Umbilical cord (tissue), 2 donors: ENCODE measurements at places on chromosomes 4 and X. TPM values are rescaled to one million over a fixed set of nuclear protein-coding genes. Genes with fewer than 3 reads are reported as not detected.

The GUCY1B1 gene
- total RNA-seq, result 53.9 TPM

DNA sequence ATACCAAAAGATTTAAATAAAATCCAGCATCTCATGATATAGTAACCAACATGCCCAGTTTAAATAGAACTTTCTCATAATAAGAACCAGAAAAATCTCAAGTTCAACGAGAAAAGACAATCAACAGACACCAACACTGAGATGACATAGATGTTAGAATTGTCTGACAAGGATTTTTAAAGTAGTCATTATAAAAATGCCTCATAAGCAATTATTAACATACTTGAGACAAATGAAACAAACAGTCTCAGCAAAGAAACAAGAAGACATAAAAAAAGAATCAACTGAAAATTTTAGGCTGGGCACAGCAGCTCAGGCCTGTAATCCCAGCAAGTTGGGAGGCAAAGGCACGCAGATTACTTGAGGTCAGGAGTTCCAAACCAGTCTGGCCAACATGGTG is 118.1 kb downstream of the FGF16 start:
- DNase-seq, result no peak

- DNase-seq, result no peak
These were observed 141.0 kb downstream of the ARX start for GRCh38 chrX:24874604-24875247.

GRCh38 chrX:11888421-11888820 is 130.4 kb downstream of the MSL3 start:
- DNase-seq, result no peak

DNA sequence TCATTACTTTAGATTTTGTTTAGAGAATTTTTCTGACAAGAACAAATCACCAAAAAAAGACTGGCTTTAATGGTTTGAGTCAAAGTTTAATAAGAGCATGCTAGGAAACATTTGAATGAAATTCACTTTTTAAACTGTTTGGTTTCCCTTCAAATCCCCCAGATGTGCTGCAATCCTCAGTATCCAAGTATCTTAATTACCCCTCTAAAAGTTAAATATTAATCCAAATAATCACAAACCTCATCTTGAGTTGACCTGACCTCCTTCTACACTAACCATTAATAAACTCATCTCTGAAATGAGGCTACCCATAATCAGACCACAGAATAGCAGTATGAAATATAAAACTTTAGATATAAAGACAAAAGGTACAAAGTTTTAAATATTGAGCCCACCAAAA is 10.1 kb downstream of the DHX15 start:
- DNase-seq, result no peak

The SLC25A14 gene
- total RNA-seq, result 1.2 TPM

- DNase-seq, result no peak
These were observed 61.9 kb upstream of the ZCCHC13 start for GRCh38 chrX:74242050-74242449.

DNA sequence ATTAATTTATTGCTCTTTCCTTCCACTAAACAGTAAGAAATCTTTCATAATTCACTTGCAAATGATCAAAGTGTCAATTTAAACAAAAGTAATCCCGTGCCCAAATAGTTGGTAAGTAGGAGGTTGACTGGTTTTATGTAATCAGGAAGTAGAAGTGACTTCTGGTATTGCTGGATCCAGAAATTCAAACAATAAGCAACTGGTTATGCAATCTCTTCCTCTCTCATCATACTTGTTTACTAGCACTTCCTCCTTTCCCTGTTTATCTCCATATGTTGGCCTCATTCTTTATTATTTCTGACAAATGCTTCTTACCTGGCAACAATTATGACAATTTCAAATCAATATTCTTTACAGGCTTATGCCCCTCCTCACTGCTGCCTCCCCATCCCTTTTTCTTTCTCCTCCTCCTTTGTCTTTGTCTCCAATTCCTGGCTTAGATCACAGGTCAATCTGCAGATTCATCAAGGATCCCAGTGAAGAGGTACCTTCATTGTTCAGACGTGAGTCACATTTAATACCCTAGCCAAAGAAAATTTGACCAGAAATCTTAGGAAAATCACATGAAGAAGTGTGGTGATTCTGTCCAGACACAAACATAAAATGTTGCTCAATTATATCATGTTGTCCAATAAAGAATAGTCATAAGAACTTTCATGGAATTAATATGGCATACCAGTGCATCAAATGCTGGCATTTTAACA is 323.2 kb upstream of the PCDH7 start:
- DNase-seq, result peak; percentile 22

- no peak for DNase-seq
These were observed 5.0 kb downstream of the FAM114A1 start for GRCh38 chr4:38872620-38873019.

GRCh38 chr4:147786031-147786430 is 54.1 kb downstream of the ARHGAP10 start:
- DNase-seq, result no peak

GRCh38 chrX:30039768-30040167 is 175.6 kb upstream of the MAGEB2 start:
- DNase-seq, result peak; percentile 1

- no peak for DNase-seq
These were observed 377.1 kb upstream of the LCORL start for GRCh38 chr4:18398661-18399060.

GRCh38 chr4:111506706-111507105 is 638.5 kb upstream of the FAM241A start:
- no peak for DNase-seq

DNA sequence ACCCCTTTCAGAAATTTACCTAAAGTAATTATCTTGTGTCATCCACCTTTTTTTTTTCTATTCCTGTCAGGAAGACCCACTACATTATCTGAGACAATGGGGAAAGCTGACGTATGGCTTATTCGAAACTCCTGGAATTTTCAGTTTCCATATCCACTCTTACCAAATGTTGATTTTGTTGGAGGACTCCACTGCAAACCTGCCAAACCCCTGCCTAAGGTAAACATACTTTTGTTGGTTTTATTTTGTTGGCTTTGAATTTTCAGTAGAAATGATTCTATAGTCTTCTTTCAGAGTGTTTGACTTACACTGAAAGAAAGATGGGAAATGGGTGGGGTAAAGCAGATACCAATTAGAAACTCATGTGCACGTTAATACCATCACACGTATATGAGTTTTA is 2.2 kb downstream of the UGT2B7 start:
- DNase-seq, result no peak

The FBXL5 gene
- 265 TPM for total RNA-seq

GRCh38 chr4:6331018-6331417 is 61.4 kb downstream of the WFS1 start:
- DNase-seq, result no peak

DNA sequence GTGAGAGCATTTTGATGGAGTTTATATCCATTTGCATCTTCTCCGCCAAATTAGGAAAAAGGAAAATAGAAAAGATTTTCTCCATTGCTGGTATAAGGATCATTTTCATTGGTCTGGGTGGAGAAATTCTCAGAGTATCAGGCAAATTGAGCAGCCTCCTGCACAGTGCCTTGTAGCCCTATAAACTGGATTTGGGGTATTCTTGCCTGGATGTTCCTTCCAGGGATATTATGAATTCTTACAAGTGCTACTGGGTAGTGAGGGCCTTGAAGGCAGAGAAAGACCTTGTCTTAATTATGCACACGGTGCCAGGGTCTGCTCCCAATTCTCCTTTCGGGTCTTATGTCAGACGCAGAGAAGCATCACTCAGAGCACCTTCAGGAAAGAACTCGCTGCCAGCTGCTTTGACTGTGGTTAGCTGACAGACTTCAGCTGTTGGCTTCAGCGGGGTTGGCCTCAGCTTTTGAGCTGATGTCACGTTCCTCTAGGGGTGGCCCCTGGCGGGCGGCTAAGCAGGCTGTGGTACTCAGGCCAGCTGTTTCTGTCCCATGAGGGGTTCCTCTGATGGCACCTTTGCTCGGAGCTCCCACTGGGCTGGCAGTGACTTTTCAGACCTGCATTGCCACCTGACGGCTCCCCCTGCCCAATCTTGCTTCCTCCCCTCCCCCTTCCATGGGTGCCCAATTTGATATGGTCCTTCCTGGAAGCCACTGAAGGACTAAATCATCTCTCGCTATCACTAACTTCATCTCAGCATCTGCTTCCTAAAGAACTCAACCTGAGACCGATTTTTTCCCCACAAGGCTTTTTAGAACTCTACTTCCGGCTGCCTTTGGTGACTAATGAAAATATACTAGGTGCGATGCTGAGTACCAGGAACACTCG is 519.5 kb downstream of the BCOR start:
- peak; percentile 23 for DNase-seq

GRCh38 chrX:23773601-23774175 is 9.3 kb upstream of the SAT1 start:
- DNase-seq, result no peak

DNA sequence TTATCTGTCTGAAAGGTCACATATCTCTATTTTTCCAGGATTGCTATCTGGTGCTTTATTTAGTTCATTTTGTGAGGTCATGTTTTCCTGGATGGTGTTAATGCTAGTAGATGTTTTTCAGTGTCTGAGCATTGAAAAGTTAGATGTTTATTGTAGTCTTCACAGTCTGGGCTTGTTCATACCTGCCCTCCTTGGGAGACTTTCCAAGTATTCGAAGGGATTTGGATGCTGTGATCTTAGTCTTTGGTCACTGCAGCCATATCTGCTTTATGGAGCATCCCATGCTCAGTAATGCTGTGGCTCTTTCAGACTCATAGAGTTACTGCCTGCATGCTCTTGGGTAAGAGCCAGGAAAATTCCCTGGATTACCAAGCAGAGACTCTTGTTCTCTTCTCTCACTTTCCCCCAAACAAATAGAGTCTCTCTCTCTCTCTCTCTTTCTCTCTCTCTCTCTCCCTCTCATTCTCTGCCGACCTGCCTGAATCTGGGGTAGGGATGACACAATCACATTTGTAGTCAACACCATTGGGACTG is 130.0 kb downstream of the AR start:
- DNase-seq, result peak; percentile 17

- DNase-seq, result peak; percentile 8
These were observed 18.1 kb downstream of the USP38 start for GRCh38 chr4:143202824-143203223.

GRCh38 chr4:129063640-129064039 is 29.7 kb downstream of the SCLT1 start:
- no peak for DNase-seq

- no peak for DNase-seq
These were observed 26.1 kb downstream of the ARFIP1 start for GRCh38 chr4:152805818-152806217.

The DDX3X gene
- 335 TPM for total RNA-seq

- no peak for DNase-seq
These were observed 172.2 kb downstream of the GABRB1 start for GRCh38 chr4:47203593-47203992.

DNA sequence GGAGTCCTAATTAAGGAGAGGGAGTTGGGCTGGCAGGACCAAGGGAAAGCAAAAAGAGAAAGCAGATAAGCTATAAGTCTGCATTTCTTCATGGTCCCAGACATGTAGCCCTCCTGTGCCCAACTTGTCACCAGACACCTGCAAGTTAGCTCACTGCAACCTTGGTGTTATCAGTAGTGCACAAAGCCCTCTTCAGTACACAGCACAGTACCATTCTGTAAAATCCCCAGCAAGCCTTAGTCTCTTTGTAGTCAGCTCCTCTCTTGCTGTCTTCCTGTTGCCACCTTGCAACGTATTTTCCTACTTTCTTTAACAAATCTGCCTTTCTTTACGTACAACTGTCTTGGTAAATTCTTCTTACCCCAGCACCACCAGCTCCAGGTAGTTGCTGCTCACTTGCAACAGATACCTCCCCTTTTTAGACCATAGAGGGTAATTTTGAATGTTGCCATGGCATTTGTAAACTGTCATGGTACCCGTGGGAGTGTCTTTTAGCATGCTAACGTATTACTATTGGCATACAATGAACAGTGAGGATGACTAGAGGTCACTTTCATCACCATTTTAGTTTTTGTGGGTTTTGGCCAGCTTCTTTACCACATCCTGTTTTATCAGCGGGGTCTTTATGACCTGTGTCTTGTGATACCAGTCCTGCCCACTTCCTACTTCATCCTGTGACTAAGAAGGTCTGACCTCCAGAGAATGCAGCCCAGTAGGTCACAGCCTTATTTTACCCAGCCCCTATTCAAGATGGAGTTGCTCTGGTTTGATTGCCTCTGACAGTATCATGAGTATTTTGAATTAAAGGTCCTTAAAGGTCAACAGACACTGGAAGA is 28.3 kb upstream of the AP1S2 start:
- no peak for DNase-seq

DNA sequence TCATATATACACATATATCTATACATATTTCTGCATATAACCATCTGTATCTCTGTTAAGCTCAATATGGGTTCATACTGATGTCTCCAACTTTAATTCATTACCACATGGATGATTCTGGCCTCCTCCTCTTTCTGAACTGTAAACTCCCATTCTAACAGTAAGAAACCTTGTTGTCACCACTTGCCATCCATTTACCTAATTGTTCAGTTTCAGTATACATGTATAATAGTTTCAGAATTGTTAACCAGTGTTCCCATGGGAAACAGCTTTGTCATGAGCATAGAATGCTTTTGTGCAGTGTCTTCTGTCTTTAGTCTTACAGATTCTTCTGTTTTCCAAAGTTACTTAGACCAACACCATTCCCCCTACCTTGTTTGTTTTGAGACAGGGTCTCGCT is 35.9 kb downstream of the SLC9A6 start:
- DNase-seq, result no peak

The LRP2BP gene
- 6.5 TPM for total RNA-seq

DNA sequence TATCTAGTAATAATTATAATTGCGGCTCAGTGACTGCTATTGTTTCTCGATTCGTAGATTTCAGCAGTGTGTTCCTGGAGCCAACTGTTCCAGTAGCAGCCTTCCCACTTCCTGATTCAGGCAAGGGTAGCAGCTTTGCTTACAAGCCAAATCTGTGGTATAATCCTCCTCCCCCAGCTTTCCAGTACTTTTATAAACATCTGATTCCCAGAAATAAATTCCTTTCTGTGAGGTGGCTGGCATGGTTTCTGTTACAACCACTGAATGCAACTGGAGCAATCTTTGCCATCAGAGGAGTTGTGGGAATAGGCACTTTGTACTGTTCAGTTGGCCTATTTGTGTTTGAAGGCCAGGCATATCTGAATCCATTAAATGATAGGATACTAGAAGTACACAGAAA is 80.0 kb downstream of the GLRA3 start:
- no peak for DNase-seq
